Muscle of back (tissue), 13 donors: ENCODE measurements at places on chromosomes 5 and 9. TPM values are rescaled to one million over a fixed set of nuclear protein-coding genes. Genes with fewer than 3 reads are reported as not detected.

Gene PCDHGC3
- 130 TPM for polyA plus RNA-seq

Gene IL11RA
- 104 TPM for polyA plus RNA-seq

Gene SLC4A9
- polyA plus RNA-seq: not detected

Gene ELOVL7
- polyA plus RNA-seq: 0.34 TPM

Gene NMUR2
- 0.56 TPM for polyA plus RNA-seq

Gene SLC6A7
- 1.7 TPM for polyA plus RNA-seq

Gene IFNA2
- polyA plus RNA-seq: not detected

Gene ZNF658
- polyA plus RNA-seq: 5.4 TPM

Gene NOL6
- polyA plus RNA-seq: 22.9 TPM

Gene LHX3
- not detected for polyA plus RNA-seq

Gene SPARC
- polyA plus RNA-seq: 5,154 TPM

Gene FCN2
- polyA plus RNA-seq: not detected

- DNase-seq: no peak
These were observed 750.9 kb downstream of the MAT2B start for GRCh38 chr5:164256351-164256750.

DNA sequence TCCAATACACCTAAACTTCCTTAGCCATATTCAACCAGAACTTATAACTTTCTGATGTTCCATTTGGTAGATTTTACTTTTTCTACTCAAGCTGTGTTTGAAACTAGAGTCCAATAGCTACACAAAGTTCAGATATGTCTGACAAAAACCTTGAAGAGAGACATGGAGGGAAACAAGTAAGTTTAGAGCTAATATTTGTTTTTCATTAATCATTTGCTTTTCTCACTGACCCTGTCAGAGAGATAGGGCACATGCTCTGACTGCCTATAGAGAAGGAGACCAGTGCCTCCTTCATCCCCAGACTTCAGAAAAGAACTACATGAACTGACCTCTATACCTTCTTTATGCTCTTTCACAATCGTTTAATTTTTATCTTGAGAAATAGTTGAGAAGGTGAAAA is 157.0 kb upstream of the PPP1R2B start:
- DNase-seq: no peak

GRCh38 chr5:39698838-39699560 is 274.2 kb upstream of the DAB2 start:
- DNase-seq: no peak

DNA sequence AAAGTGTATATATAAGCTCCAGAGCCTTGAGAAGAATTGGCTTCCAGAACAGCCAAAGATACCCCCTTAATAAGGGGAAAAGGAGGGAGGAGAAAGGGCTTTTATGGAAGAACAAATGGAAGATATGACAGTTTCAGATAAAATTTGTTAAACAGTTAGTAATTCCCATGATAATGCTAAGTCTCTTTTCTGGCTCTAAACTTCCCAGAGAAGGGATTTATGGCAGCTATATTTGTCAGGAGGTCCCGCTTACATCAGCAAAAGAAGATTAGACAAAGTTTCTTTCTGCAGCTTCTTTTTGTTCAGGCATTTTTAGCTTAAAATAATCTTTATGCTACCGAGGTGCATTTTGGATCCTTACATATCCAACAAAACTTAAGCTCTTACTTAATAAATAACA is 14.3 kb upstream of the SLC36A3 start:
- DNase-seq: peak; percentile 20

GRCh38 chr5:59367791-59368394 is 525.6 kb downstream of the PDE4D start:
- peak; percentile 87 for DNase-seq

- no peak for DNase-seq
These were observed 14.3 kb downstream of the CDK20 start for GRCh38 chr9:87959916-87960581.

DNA sequence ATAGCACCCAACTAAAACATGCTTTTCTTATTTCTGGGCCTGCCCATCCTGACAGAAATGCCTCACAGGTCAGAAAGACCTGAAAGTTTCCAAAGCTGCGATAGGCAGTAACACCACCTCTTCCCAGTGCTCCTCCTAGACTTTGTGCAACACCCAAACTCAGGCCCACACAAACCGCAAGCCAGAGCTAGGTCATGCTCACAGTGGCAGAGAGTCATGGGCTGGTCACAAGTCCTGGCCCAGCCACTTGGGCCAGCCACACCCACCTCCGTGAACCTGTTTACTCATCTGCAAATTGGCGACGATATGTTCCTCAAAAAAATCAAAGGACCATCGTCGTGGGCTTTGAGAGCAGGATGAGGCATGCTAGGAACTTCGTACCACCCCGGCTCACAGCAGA is 44.0 kb upstream of the SLC25A51 start:
- DNase-seq: no peak

GRCh38 chr9:72352911-72353388 is 12.1 kb downstream of the ZFAND5 start:
- no peak for DNase-seq

- no peak for DNase-seq
These were observed 3.2 kb upstream of the FUBP3 start for GRCh38 chr9:130576176-130576575.

GRCh38 chr9:96156171-96156974 is 145.6 kb downstream of the HSD17B3 start:
- DNase-seq: no peak

DNA sequence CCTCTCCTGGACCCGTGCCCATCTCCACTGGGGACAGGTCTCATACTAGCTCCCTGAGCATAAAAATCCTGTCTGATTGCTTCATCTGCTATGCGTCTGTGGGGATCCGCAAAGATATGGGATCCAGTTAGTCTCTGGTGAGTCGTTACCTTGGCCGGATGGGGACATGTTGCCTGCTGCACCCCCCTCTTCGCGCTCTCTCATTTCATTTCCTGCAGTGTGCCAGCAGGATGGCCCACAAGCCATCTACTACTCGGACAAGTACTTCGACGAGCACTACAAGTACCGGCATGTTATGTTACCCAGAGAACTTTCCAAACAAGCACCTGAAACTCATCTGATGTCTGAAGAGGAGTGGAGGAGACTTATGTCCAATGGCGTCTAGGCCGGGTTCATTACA is 17.0 kb upstream of the CEP78 start:
- DNase-seq: no peak

- DNase-seq: no peak
These were observed 36.8 kb upstream of the UNC5A start for GRCh38 chr5:176773408-176774035.

DNA sequence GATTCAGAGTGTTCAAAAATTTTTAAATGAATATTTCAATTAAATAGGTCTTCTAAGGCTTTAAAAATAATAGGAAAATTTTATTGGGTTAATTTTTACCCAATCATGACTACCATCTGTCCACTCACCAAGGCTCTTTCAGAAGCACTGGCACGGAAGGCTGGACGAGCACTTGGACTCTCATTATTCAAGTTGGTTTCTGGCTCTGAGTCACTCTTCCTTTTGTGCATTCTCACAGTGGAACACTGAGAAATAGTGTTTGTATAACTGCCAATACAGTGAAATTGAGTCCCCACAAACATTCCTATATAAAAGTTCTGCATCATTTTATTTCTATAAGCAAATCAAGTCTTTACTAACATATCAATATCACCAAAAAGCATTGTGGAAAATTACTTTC is 1149.0 kb downstream of the EFNA5 start:
- DNase-seq: peak; percentile 13

- no peak for DNase-seq
These were observed 28.5 kb upstream of the LHX2 start for GRCh38 chr9:123983047-123983446.

- no peak for DNase-seq
These were observed 86.3 kb upstream of the SEMA6A start for GRCh38 chr5:116660929-116661328.

GRCh38 chr9:111566234-111566633 is 33.2 kb downstream of the PTGR1 start:
- DNase-seq: peak; percentile 15

DNA sequence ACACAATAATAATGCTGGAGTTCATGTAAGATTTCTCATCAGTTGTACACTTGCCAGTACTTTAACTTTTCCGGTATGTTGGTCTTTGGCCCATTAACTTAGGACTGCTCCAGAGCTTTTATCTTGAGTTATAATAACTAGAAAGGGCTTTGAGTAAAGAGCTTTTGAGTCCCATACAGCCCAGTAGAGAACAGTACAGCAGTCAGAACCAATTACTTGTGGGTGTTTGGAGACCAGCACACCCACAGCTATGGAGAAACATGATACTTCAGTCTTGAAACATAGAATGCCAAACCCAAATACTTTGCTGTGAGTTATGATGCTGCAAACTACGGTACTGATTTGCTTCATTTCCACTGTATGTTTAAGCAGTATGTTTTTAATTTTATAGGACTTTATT is 374.3 kb downstream of the CCDC171 start:
- peak; percentile 21 for DNase-seq

GRCh38 chr5:109907189-109907588 is 217.5 kb downstream of the MAN2A1 start:
- no peak for DNase-seq

- no peak for DNase-seq
These were observed 206.0 kb upstream of the WWC1 start for GRCh38 chr5:168085261-168086031.

DNA sequence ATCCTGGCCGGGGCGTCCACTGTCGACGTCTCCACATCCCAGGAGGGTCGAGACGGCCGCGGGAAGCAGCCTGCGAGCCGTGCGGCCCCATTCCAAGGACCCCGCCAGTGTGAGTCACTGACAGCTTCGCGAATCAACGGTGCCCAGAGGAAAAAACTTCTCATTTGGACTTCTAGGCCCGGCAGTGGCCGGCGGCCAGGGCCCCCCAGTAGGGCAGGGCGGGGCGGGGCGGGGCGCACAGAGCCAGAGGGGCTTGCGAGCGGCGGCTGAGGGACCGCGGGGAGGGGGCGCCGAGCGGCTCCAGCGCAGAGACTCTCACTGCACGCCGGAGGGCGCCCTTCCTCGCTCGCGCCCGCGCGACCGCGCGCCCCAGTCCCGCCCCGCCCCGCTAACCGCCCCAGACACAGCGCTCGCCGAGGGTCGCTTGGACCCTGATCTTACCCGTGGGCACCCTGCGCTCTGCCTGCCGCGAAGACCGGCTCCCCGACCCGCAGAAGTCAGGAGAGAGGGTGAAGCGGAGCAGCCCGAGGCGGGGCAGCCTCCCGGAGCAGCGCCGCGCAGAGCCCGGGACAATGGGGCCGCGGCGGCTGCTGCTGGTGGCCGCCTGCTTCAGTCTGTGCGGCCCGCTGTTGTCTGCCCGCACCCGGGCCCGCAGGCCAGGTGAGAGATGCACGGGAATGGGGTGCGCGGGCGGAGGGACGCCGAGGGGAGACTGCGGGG is at the start of gene F2R:
Gene F2R (plus strand): TSS at position 391 of the 720 bp plus-strand sequence. CDS start 182 bp downstream, at position 573.
- peak; percentile 83 for DNase-seq

GRCh38 chr5:157459715-157460599 is at the start of gene NIPAL4:
TSS of gene NIPAL4 (plus strand) at chr5:157460213. CDS start at chr5:157460321, 108 bp downstream.
- DNase-seq: no peak

GRCh38 chr5:135894276-135894675 is 1.4 kb downstream of the IL9 start:
- DNase-seq: no peak

DNA sequence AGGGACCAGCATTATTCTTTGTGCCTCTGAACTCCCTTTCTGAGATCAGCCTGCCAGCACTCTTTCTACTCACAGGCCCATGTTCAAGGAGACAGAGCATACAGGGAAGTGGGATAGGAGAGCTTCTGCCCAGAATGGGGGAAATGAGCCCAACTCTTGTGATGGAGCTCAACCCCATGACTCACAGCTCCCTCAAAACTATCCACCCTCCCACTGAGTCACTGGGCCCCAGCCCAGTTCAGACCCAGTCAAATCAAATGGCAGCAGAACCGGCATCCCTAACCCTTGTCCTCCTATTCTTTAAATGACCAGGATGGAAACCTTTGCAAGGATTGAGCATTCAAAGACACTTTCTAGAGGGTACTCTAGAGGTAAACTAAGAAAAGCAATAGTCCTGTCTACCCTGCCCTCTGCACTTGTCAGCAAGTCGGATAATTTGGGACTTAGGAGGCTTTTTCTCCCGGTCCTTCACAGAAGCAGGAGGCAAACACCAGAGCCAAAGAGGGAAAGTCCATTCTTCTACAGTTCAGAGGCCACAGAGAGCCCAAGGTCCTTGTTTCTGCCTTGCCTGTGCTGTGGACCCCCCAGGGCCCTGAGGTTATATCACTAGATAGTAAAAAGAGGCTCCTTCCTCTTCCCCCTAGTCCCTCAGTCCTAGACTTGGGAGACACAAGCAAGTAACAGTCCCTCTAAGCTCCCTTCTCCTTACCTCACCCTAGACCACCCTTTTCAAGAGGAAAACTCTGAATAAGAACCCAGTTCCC is 3.2 kb downstream of the ATOSB start:
- no peak for DNase-seq

DNA sequence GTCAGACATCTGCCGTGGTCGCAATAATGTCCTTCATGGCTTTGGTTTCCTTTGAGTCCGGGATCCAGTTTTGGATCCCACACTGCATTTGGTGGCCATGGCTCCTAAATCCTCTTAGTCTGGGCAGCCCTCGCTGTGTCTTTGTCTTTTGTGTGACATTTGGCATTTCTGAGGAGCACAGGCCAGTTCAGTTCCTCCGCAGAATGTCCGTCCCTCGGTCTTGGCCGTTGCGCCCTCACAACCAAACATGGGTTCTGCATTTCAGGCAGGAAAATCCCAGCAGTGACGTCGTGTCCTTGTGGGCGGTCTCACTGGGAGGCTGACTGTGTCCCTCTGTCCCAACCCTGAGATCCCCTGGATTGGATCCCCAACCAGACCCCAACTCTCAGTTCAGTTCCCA is 172.9 kb upstream of the PPP1R26 start:
- no peak for DNase-seq

GRCh38 chr5:175802361-175802760 is 69.0 kb upstream of the CPLX2 start:
- DNase-seq: no peak

- DNase-seq: no peak
These were observed 45.4 kb downstream of the CFAP95 start for GRCh38 chr9:69865986-69866385.
